ENCODE measurements at places on chromosomes 12 and 14. TPM values are rescaled to one million over a fixed set of nuclear protein-coding genes. Genes with fewer than 3 reads are reported as not detected.

- H3K36me3 ChIP-seq = peaks cover 30% of the 10 kb centered on the region
- H3K4me1 ChIP-seq = peaks cover 14% of the 10 kb centered on the region
- no peaks in the 10 kb centered on the region for H3K27me3 ChIP-seq
- peak overlapping the region; percentile 65 for H3K27ac ChIP-seq
Observed at GRCh38 chr14:95547626-95548327, 12.9 kb downstream of the GLRX5 start.

DNA sequence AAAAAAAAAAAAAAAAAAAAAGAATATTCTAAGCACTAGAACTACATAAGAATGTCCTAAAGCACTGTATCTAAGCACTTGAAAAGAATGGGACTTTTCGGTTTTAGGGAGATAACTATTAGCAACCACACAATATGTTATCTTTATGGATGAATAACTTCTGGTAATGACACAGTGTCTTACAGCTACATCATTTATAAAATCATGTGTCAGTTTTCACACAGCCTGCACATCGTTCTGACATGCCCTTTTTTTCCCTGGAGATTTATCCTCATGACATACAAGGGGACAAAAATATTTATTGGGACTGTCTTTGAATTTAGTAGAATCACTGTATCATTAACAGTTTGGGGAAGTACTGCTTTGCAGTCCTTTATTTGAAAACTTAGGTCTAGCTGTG, 17.3 kb downstream of the TMEM19 start:
- H3K4me3 ChIP-seq = no peak overlapping the region
- H3K27me3 ChIP-seq = no peaks in the 10 kb centered on the region
- DNase-seq = no peak

- H3K27ac ChIP-seq = no peak overlapping the region
- DNase-seq = no peak
- no peak overlapping the region for H3K4me3 ChIP-seq
- no peaks in the 10 kb centered on the region for H3K27me3 ChIP-seq
- H3K4me1 ChIP-seq = no peaks in the 10 kb centered on the region
Observed at GRCh38 chr14:104886690-104887622, 21.9 kb downstream of the CEP170B start.

GRCh38 chr12:10018386-10018785, 8.0 kb downstream of the CLEC12B start:
- no peak overlapping the region for H3K4me3 ChIP-seq
- H3K27ac ChIP-seq = no peak overlapping the region
- no peak for DNase-seq
- H3K27me3 ChIP-seq = no peaks in the 10 kb centered on the region
- H3K4me1 ChIP-seq = peaks cover 7% of the 10 kb centered on the region

DNA sequence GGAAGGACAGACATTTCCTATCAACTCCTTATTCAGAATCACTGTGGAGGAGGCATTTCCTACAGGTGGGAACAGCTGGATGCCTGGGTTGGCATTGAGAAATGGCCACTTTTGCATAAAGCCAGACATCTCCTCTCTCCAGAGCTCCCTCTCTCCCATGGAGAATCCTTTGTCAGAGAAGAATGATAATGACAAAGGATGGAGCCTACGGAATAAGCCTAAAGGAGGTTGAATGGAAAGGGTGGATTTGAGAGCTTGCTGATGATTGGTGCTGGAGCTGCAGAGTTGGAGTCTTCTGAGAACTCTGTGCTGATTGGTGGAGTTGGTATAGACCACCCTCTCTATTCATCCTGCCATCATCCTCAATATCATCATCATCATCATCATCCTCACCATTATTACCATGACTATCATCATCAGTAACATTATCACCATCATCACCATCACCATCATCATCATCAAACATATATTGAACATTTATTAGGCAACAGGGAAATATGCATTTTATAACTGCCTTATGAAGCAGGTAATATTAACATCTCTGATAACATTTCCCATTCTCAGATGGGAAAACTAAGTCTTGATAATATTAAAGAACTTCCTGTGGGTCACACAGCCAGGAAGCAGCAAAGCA, 89.2 kb upstream of the HSPB8 start:
- H3K36me3 ChIP-seq = no peaks in the 10 kb centered on the region
- no peak for DNase-seq
- H3K27me3 ChIP-seq = peaks cover 92% of the 10 kb centered on the region

- no peak within 1 kb of the TSS for H3K27ac ChIP-seq
- no peaks in the 10 kb centered on the region for H3K27me3 ChIP-seq
- no peak within 1 kb of the TSS for H3K4me3 ChIP-seq
Observed at GRCh38 chr14:67411820-67412421, at the start of gene PLEK2. Gene PLEK2, minus strand, starts transcription at chr14:67412165. Its CDS starts 106 bp downstream, at chr14:67412059.

RNF212B gene
- total RNA-seq = not detected

All from mesothelial cell of epicardium (in vitro differentiated cells).